ENCODE measurements at places on chromosomes 5 and 9. TPM values are rescaled to one million over a fixed set of nuclear protein-coding genes. Genes with fewer than 3 reads are reported as not detected.

CARD9 gene
- 0.79 TPM for total RNA-seq

MAPKAP1 gene
- total RNA-seq, result 65.5 TPM

IFNK gene
- total RNA-seq, result not detected

DNAJA1 gene
- total RNA-seq, result 124 TPM

S100Z gene
- total RNA-seq, result not detected

SAPCD2 gene
- 0.47 TPM for total RNA-seq

PDCD1LG2 gene
- 1.9 TPM for total RNA-seq

PCDHB8 gene
- total RNA-seq, result 0.32 TPM

C5orf52 gene
- total RNA-seq, result not detected

FAM200C gene
- total RNA-seq, result 3.0 TPM

C1QTNF3 gene
- 1.1 TPM for total RNA-seq

TAF9 gene
- 75.8 TPM for total RNA-seq

HSPA4 gene
- total RNA-seq, result 73.6 TPM

RNF183 gene
- total RNA-seq, result not detected

NR2F1 gene
- 65.0 TPM for total RNA-seq

ITK gene
- under 0.01 TPM for total RNA-seq

DBH gene
- total RNA-seq, result not detected

FOXD4L5 gene
- total RNA-seq, result 0.09 TPM

KLF9 gene
- total RNA-seq, result 22.5 TPM

SERF1A gene
- 0.69 TPM for total RNA-seq

THBS4 gene
- 1.6 TPM for total RNA-seq

OTP gene
- total RNA-seq, result not detected

LCN15 gene
- not detected for total RNA-seq

EIF4E1B gene
- total RNA-seq, result not detected

HARS2 gene
- total RNA-seq, result 34.0 TPM

PHYHD1 gene
- total RNA-seq, result 16.3 TPM

LIFR gene
- 19.5 TPM for total RNA-seq

ODF2 gene
- 21.6 TPM for total RNA-seq

SHOC1 gene
- not detected for total RNA-seq

IL33 gene
- 83.6 TPM for total RNA-seq

SEMA6A gene
- total RNA-seq, result 0.16 TPM

ARSK gene
- total RNA-seq, result 7.1 TPM

FABP6 gene
- not detected for total RNA-seq

OR13C4 gene
- not detected for total RNA-seq

OR1J2 gene
- not detected for total RNA-seq

GADD45G gene
- total RNA-seq, result 3.3 TPM

ASPN gene
- 11.2 TPM for total RNA-seq

SOX30 gene
- total RNA-seq, result not detected

Data from bronchial smooth muscle cell (primary cell).